ENCODE measurements at places on chromosomes 11 and 22. TPM values are rescaled to one million over a fixed set of nuclear protein-coding genes. Genes with fewer than 3 reads are reported as not detected.

The KCNK4 gene
- not detected for total RNA-seq

DNA sequence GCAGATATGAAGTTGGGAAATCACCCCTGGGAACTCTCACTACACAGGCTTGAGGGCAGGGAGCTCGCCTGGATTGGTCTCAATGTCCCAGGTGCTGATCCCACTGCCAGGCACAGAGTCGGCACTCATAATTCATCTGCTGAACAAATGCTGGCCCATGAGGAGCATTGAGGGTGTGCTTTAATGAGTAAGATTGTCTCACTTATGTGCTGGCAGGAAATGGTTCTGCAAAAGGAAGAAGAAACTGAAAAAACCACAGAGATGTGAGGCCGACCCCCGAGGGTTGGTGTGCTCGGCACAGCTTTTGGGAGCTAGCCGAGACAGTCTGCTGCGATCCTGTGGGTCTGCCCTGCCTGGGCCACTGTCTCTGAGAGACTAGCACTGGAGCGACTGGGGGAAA, 9.4 kb downstream of the PLAAT2 start:
- DNase-seq, result no peak

DNA sequence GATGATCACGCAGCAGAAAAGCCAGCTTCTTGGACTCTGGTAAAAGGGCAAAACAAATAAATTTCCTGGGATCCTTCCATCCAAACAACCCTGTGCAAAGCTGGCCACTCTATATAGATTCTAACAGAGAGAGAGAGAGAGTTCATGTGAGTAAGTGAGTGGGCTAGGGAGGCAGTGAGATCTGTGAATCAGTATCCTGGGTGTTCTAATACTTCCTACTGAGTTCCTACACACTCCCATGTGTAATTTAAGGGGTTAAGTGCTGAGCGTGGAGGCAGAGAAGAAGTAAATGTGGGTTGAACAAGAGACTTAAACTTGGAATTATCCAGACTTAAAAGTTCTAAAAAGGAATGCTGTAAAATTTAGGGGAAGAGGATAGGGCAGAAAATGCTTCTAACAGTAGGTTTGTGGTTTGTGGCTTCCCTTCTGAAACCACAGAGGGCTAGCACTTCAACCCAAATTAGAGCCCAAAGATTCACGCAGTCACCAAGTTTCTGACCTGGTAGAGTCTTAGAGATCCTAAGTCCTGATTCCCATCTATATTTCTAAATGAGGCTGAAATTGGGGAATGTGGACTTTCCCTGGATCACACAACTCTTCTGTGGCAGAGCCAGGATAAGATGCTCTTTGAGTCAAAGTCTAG, 413.9 kb downstream of the TENM4 start:
- DNase-seq, result no peak

GRCh38 chr22:46240073-46240472, 10.0 kb downstream of the CDPF1 start:
- DNase-seq, result no peak

- DNase-seq, result no peak
These were observed 168.8 kb downstream of the GRIK4 start for GRCh38 chr11:120680322-120680721.

DNA sequence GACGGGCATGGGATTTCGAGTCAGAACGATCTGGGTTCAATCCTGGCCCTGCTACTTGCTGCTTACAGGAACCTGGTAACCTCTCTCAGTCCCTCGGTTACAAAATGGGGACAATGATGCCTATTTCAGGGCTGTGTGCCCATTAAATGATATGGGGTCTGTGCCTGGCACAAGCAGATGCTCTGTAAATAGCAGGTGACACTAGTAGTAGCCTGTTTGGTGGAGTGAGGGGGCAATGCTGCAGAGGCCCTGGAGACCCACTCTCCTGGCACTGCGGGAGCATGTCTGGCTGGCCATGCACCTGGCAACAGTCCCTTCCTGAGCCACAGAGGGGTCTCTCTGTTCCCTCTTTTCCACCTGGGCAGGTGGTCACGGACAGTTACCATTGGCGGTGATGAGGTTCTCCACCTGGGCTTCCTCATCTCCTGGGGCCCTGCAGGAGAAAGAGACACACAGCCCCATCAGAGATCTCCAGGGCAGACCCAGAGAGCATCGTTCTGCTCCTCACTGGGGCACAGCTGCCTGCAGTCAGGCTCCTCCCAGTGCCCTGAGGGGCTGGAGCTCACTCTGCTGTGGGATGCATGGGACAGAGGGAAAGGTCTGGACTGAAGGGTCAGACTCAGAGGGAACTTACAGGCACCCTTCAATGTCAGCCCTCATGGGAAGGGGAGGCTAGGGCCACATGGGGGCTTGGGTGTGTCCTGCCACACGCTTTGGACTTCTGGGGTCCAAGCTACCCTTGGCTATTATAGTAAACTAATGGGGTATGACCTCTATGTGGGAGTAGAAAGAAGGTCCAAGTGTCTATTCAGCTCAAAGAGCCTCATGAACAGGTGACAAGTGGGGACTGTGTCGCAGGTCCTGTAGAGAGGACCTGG, 15.6 kb upstream of the FXYD2 start:
- DNase-seq, result no peak

The KRTAP5-9 gene
- total RNA-seq, result not detected

DNA sequence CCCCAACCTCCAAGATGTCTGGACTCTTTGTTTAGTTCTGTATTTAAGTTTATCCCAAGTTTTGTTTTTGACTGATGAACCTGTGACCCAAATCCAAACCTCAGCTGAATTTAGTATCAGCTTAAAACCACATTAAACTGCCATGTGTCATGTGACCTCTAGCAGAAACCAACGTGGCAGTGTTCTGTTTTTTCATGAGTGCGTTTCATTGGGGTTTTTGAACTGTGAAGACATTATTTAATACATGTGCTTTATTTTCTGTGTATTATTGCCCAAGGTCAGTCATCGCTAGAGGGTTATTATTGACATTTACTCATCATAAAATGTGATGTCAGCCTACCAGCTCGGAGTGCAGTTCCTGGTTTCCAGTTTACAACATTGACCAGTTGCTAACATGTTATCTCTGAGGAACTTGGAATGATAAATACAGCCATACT, 1.8 kb downstream of the TLCD5 start:
- DNase-seq, result no peak

DNA sequence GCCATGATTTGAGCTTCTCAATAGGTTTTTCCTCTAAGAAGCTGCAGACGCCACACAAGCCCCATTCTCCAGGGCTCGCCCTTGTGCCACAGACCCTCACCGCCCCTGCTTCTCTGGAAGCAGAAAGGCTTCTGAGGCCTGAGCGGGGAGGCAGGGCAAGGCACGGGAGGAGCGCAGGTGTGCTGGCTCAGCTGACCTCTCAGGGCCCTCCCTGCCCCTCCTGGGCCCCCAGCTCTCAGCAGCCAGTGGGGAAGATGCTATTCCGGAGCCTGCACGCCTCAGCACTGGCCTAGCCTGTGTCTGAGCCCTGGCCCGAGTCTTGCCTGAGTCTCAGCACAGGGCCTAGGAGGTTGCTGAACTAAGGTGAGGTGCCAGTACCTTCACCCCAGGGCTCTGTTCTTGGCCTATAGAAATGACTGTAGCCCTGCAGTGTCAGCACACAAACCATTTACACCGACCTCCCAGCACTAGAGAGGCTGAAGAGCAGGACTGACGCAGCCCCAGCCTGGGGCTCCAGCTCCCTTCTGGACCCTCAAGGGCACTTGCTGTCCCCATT, 47.1 kb upstream of the LMO1 start:
- DNase-seq, result no peak

The TRIM48 gene
- total RNA-seq, result not detected

DNA sequence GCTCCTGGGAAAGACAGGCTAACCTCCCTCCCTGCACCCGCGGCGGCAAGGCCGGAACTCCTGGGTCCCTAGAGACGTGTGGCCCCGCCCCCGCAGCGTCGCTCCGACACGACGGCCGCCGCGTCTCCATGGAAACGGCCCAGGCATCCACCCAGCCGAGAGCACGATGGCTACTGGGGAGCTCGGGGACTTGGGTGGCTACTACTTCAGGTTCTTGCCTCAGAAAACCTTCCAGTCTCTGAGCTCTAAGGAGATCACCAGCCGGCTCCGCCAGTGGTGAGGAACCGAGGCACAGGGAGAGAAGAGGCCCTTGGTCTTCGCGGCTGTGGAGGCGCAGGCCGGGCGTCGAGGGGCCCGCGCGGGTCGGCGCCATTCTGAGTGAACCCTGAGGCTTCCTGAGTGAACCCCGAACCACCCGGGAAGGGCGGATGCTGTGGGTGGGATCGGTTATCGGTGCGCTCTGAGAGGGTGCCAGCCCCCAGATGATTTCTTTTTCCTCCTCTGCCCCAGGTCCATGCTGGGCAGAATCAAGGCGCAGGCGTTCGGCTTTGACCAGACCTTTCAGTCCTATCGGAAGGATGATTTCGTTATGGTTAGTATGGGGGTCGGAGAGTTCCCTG, at the start of gene CFAP300:
Gene CFAP300 (plus strand): TSS at position 133 of the 620 bp plus-strand sequence. CDS start 34 bp downstream, at position 167.
- peak; percentile 74 for DNase-seq

The CRELD2 gene
- 44.7 TPM for total RNA-seq

The CARD16 gene
- total RNA-seq, result not detected

DNA sequence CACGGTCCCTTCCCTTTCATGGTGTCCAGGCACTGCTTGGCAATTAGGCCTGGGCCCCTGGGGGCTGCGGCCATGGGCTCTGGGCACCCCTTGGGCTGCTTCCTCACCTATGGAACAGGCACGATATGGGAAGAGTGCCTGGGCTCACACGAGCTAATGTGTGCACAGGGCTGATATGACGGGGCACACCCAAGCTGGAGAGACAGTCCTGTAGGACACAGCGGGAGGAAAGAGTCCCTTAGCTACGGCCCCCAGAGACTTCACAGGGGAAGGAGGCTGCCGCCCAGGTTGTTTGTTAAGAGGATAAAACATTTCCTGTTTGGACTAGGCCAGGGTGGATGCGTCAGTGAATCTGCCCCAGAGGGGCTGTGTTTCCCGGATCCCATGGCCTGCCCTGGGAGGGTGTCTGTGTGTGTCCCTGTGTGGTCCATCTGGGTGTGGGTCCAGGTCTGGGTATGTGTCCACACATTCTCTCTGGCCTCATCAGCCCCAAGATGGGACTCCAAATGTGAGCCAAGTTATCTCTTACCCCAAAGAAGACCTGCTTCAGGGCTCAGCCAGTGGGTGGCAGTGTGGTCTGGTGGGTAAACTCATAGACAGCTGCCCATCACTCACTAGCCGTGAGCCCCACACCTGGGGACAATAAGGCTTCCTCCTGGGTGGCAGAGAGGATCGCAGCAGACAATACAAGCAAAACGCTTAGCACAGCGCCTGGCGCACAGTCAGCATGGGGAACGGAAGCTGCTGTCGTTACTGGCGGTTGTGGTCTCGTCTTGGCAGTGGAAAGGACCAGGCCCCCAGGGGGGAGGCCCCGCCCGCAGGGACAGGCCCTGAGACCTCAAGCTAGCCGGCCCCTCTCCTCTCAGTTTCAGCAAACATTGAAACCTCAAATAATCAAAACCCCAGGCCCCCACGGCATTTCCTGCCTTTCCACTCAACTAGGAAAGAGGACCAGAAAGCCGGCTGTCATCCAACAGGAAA, 3.2 kb upstream of the EMID1 start:
- DNase-seq, result no peak

DNA sequence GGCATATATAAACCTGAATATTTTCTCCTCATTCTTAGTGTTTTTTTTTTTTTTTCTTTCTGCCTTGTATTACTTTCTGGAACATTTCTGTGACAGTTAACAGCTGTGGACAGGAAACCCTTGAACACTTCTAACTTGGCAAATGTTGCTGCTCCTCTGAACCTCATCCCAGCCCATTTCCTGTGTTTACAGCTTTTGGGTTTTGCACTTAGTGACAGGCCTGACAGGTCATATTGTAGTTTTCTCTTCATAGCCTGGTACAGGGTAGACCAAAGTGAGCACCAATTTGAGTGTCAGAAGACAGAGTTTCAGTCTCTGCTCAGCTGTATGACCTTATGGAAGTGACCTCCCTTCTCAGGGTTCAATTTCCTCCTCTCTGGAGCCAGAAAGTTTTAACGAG, 91.6 kb downstream of the STIM1 start:
- DNase-seq, result no peak

The FXYD6 gene
- not detected for total RNA-seq

DNA sequence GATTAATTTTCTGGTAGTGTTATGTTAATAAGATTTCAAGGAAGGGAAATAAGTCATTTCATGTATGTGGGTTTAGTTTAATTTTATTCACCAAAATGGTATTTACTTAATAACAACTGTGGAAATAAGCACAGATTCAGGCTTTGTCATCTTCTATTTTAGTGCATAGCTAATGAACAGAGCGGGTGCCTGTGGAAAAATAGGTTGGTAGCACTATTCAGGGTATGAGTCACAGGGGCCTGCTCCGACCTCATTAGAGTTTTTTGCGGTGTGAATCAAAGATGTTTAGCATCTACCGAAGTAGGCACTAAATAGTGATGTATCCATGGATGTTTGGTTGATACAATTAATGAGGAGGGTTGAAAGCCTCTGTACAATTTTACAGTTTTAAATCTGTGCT, 78.2 kb downstream of the FAT3 start:
- DNase-seq, result no peak

The NRXN2 gene
- total RNA-seq, result 22.7 TPM

The PARVB gene
- total RNA-seq, result 61.7 TPM

- no peak for DNase-seq
These were observed 17.8 kb downstream of the SAMM50 start for GRCh38 chr22:43972931-43973462.

GRCh38 chr11:126360049-126360446, 4.6 kb downstream of the ST3GAL4 start:
- no peak for DNase-seq

Measured in Caki2 (cell line).